IMR-90 (cell line): ENCODE measurements at places on chromosomes 2 and 18.

- DNase-seq: no peak
Observed at GRCh38 chr2:119810049-119810630, 50.4 kb downstream of the PTPN4 start.

- no peak for DNase-seq
Observed at GRCh38 chr2:9069543-9069942, 66.1 kb upstream of the MBOAT2 start.

GRCh38 chr2:189574793-189575475 lies 5.7 kb downstream of the SLC40A1 start:
- no peak for DNase-seq

DNA sequence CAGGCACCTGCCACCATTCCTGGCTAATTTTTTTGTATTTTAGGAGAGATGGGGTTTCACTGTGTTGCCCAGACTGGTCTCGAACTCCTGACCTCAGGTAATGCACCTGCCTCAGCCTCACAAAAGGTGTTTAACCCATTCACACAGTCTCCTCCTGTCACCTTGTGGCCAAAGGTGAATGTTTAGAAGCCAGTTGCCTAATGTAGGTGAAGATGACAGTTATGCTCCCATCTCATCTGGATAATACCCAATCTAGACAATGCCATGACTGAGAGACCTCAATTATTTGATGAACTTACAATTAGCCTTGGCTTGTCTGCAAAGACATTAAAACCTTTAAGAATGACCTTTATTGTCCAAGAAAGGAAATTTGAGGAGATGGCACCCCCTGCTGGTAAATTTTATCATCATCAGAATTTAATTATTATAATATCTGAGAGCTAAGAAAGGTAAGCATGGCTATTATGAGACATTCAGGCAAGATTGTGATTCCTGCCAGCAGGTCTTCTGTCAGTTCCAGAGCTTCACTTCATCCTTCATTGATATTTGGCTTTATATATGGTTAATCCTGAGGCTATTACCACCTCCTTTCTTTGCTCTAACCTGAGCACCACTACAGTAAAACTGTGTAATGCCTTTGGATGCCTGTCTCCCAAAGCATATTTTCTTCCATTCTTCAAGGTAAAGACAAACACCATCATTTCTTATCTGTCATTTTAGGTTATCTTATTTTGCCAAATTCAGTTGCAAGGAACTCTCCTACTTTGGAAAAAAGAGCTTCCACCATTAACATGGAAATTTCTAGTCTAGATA lies 117.6 kb downstream of the FAM124B start:
- peak; percentile 25 for DNase-seq

DNA sequence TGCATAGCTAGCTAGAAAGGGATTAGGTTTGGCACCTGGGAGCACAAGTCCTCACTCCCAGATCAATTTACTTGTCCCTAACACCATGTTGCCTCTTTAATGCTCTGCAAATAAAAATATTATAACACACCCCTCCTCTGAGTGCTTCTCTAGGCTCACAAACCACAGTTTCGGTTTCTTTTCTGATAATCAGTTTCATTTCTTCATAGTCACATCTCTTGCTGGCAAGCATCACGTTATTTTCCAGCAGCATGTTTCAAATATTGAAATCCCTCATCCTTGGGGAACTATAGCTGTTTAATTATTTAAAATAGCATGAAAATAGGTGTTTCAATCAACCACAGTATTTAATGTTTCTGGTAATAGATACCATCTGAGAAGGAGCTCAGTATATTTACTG lies 13.9 kb upstream of the SMCHD1 start:
- DNase-seq: peak; percentile 17

- no peak for DNase-seq
Observed at GRCh38 chr2:16321872-16322271, 343.8 kb downstream of the CYRIA start.

DNA sequence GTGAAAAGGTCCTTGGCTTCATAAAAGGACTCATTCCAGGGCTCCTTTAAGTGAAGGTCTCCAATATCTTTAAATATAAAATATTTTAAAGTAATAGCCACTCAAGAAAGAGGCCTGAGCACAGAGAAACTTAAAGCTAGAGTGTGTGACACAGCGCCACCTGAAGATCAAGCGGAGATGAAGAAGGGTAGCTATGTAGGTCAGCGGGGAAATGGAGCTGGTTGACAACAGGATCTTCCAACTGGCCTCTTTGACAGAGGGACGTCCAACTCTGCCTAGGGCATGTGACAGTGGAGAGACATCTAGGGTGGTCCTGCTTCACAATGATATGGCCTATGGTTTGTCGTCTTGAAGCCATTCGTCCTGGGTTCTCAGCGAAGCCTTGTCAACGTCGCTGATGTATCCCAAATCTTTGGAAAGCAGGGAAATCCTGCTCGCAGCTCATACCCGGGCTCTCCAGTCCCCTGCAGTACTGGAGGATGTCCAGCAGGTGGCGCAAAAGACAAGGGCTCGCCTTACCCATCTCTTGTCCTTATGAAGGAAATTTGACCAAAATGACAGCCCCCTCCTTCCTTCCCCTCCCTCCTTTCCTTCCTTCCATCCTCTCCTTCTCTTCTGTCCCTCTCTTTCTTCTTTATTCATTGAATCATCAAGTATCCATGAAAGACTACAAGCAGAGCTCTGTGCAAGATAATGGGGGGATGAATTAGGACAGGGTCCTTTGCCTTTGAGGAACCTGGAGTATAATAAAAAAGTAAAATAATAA lies 59.6 kb downstream of the LONRF2 start:
- peak; percentile 56 for DNase-seq

DNA sequence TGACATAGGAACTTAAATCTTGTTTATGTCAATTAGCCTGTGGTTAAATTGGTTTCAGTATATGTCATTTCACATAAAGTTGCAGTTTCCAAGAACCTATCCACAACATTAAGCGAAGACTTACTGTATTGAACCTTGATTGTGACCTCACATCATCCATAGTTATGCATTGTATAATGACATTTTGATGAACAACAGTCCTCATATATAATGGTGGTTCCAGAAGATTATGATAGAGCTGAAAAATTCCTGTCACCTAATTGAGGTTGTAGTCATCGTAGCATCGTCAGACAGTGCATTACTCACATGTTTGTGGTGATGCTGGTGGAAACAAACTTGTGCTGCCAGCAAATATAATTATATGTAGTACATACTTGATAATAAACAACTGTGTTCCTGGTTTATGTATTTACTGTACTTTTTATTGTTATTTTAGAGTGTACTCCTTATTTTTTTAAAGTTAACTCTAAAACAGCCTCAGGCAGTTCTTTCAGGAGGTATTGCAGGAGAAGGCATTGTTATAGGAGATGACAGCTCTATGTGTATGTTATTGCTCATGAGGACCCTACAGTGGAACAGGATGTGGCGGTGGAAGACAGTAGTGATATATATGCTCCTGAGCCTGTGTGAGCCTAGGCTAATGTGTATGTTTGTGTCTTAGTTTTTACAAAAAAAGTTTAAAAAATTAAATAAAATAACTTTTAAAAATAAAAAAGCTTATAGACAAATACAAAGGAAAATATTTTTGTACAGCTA lies 56.6 kb downstream of the UBE2E3 start:
- peak; percentile 80 for DNase-seq

DNA sequence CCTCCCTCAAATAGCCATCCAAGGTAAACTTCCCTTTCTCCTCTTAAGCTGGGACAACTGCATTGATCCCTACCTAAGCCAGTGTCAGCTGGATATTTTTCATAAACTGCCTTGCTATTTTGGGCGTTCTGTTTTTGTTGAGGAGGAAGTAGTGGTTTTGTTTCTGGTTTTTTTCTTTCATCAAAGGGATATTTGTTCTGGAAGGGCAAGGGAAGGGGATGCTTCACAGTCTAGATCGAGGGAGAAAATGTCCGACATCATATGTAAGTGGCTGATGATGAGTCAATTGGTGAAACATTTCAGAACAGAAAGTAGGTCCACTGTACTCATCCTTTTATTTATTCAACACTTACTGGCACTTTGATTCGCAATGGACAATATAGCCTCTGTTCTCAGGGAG lies 31.0 kb downstream of the TANC1 start:
- peak; percentile 83 for DNase-seq

GRCh38 chr2:162118166-162119031 lies 33.6 kb downstream of the GCG start:
- peak; percentile 78 for DNase-seq

DNA sequence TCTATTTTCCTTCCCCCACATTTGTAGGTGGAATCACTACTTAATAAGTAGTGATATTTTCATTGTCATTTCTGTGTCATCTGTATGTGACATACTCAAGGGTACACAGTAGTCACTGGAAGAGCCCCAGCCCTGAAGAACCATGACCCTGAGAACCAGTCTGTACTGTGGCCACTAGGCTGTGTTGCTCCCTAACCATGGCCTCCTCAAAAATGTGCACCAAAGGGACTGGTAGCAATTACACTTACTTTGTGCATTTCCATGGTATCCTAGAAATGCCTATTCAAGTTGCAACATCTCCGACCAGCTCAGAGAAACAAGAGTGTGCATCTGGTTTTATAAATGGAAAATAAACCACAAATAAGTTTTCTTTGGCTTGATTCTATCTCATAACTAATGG lies 155.1 kb downstream of the DOCK10 start:
- DNase-seq: peak; percentile 56

DNA sequence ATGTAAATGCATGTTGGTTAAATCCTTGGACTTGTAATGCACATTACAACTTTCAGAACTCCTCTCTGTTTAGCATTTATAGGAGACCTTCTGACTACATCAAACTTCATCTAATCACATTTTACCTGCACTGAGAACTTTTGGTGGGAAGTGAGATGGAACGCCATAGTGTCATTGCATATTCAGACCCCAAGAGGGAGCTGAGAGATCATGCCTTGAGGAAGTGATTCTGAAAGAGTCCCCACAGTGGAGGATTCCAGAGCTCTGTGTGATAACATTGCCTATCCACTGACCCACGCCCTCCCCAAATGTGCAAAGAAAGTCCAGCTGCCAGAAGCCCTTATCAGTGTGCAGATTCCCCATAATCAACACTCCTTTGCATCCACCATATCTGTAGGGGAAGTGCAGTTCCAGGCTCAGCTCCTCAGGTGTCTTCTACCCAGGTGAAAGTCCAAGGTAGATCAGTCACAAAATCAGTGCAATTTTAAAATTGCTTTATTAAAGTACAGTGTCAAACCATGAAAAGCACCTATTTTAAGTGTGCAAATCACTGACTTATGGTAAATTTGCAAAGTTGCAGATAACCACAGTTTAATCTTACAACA lies 212.4 kb downstream of the RPIA start:
- peak; percentile 13 for DNase-seq

- DNase-seq: no peak
Observed at GRCh38 chr2:43217228-43218154, 8.9 kb downstream of the ZFP36L2 start.
